ENCODE measurements at places on chromosomes 16 and 17. TPM values are rescaled to one million over a fixed set of nuclear protein-coding genes. Genes with fewer than 3 reads are reported as not detected.

Gene MYO15A
- total RNA-seq, result 0.71 TPM

Gene TM4SF5
- not detected for total RNA-seq

Gene MRPL58
- total RNA-seq, result 57.1 TPM

Gene NEUROD2
- total RNA-seq, result not detected

Gene ENPP7
- not detected for total RNA-seq

Gene CBFB
- total RNA-seq, result 21.3 TPM

Gene CHST5
- total RNA-seq, result 0.41 TPM

Gene FZD2
- total RNA-seq, result 2.6 TPM

Gene PALB2
- total RNA-seq, result 10.7 TPM

Gene MSI2
- 25.8 TPM for total RNA-seq

Data from sigmoid colon (tissue), 7 donors.